HepG2 (cell line): ENCODE measurements at places on chromosomes 2 and 18. TPM values are rescaled to one million over a fixed set of nuclear protein-coding genes. Genes with fewer than 3 reads are reported as not detected.

DNAJC10 gene
- total RNA-seq: 178 and 190 TPM in 2 replicates

VSNL1 gene
- 63.2 and 103 TPM in 2 replicates for total RNA-seq

NEB gene
- 0.18 and 0.24 TPM in 2 replicates for total RNA-seq

UGT1A10 gene
- total RNA-seq: 0.10 TPM in 1 of 2 replicates, not detected in the other

KCNE4 gene
- total RNA-seq: not detected in 2 replicates

COL4A4 gene
- total RNA-seq: not detected in 2 replicates
